ENCODE measurements at places on chromosomes 4 and X.

GRCh38 chr4:182019148-182019652 is 224.0 kb upstream of the TENM3 start:
- no peak for DNase-seq

DNA sequence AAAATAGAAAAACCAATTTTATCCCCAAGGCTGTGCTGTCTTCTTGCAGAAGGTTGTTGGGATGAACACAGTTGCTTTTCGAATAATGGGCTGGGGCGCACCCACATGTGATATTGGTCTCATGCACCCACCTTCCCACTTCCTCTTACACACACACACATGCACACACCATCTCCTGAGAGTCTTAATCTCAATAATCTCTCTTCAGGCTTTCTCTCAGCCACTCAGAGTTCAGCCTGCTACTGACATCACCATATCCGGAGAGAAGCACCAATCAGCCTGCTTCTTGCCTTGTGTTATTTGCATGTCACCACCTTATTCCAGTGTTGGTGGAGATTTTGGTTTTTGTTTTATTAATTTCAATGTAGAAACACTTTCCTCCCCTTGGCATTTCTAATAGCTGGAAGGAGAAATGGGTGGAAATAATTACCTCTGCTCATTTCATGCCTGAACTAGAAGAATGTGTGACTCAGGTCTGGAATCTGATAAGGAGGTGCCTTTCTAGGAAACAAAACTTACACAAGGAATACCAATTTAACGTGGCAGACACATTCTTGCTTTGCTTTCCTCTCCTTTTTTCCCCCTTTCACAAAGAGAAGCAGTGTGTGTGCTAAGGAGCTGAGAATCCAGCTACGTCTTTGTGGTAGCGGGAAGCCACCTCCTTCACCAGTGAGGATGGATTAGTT is 400.2 kb downstream of the MID1IP1 start:
- DNase-seq, result no peak

GRCh38 chr4:4714331-4714730 is 145.1 kb upstream of the MSX1 start:
- DNase-seq, result no peak

GRCh38 chrX:134526399-134526798 is 66.4 kb downstream of the HPRT1 start:
- no peak for DNase-seq

GRCh38 chr4:57405359-57405758 is 295.2 kb upstream of the IGFBP7 start:
- no peak for DNase-seq

DNA sequence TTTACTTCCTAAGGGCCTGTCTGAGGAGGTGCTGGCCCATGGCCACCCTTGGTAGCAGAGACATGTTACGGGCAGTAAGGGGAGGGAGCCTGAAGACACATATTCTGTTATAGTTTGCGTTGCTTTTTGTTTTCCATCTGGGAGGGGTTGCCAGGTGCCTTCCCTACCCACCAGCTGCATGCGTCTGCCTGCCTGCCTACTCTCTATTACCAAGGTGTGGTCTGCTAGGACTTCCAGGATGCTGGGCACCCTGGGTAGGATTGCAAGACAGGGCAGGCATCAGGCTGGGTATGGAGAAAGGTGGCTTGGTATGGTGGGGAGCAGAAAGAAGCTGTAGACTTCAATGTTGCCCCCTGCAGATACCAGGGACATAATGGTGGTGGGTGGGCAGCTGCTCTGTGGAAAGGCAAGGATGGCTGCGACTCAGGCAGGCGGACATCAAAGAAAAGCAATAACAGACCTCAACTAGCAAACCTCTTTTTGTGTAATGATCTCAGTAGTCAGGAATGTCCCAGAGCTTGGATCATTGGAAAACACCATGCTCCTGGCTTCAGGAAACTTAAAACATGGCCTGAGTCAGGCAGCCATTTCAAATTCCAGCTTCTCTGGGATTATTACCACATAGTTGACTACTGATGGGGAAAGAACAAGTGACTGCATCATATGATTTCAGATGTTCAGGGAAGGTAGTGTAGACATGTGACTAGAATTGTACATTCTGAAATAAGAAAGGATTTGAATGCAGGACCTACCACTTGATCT is 67.8 kb downstream of the HOPX start:
- DNase-seq, result no peak
